ENCODE measurements at places on chromosomes 5 and 9.

GRCh38 chr5:373710-374602 lies 52.4 kb downstream of the AHRR start:
- peak; percentile 14 for DNase-seq

DNA sequence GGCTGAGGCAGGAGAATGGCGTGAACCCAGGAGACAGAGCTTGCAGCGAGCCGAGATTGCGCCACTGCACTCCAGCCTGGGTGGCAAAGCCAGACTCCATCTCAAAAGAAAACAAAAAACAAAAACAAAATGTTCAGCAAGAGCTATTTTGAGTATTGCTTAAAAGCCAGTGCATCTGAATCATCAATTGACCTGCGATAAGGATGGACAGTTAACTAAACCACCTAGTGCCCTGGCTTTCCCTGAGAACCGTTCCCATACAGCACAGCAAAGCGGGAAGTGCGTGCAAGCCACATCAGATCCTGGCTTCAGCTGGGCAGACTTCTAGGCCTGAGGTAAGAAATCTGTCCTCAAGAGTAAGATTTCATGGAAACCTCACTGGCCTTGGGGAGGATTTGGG lies 2.7 kb downstream of the DYNC2I2 start:
- no peak for DNase-seq

GRCh38 chr9:19550009-19550408 lies 141.2 kb downstream of the ACER2 start:
- no peak for DNase-seq

- DNase-seq, result no peak
Measured at GRCh38 chr9:128703616-128704355, 1.5 kb downstream of the PKN3 start.

DNA sequence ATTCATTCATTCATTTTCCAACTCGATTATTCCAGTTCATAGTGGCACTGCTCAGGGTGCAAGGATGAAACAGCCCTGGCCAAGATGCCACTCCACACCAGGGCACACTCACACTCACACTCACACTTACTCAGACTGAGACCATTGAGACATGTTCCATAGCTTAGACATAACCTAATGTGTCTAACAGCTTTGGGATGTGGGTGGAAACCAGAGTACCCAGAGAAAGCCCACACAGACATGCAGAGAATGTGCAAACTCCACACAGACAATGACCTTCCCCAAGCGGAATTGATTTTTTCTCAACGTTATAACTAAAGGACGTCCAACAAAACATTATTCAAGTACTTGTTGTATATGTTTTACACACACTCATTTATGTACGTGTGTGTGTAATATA lies 1363.5 kb downstream of the EFNA5 start:
- no peak for DNase-seq

- DNase-seq, result no peak
Measured at GRCh38 chr5:180380856-180381255, 27.7 kb upstream of the GFPT2 start.

All from lower leg skin (tissue), 4 donors.